CD4-positive, alpha-beta T cell treated with Interleukin-17A for 4 hours (primary cell): ENCODE measurements at places on chromosomes 4 and X.
A peak's percentile ranks its signal among the peaks of the same experiment; 100 is the strongest.

GRCh38 chrX:56800801-56801200 is 71.8 kb downstream of the NBDY start:
- DNase-seq = peak; percentile 71

DNA sequence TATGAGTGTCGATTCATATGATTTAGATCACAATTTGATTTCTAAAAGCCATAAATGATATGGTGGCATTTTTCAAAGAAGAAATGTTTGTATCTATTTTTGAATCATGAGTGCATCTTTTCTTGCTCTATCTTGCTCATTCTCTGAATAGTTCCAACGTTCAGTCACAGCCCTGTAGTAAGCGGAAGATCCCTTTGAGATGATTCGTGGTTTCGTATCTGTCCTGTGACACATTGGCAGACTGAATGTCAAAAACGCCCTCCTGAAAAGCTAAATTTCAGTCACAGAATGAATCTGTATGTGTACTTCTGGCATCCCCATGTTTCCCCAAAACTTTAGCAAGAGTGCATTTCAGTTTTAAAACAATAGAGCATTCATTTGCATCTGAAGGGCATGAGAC is 1066.9 kb upstream of the TENM3 start:
- DNase-seq = no peak

DNA sequence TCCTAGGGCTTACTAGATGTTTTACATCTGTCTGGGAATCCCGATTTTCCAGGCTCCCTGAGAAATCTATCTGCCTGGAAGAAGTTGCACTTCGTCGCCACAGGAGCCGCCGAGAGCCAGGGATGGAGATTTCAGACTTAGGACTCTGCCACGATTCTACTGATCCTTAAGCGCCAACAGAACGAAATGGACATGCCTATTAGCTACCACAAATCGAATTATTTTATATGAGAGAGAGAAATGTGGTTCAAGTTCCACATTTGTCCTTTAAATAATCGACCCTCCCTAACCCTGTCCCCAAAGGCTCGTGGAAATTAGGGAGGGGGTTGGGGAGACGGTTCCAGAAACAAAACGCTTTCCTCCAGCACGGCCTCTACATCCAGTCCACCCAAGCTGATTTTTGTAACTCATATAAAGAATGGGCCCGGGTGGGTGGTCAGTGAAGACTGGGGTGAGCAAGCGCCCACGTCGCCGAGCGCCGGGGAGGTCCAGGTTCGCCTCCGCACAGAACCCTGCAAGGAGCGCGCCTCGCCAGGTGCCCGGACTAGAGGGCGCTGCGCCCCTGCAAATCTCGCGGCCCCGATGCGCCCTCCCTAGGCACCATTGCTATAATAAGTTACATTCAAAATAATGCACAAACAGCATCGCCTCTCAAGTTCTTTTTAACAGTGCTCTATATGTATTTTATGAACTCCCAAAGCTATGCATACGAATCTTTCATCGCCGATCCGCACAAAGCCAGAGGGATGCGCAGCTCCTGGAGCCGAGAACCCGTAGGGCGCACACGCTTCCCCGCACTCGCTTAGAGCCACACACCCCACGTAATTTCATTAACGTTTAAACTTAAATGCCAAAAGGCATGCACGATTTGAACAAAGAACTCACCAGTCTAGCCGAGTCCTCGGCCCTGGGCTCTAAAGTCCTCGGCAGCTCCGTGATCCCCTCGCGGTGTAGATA is 2.1 kb upstream of the FAT1 start:
- DNase-seq = no peak

GRCh38 chrX:46179748-46180147 is 365.5 kb downstream of the ZNF674 start:
- DNase-seq = no peak

GRCh38 chr4:47837094-47837907 is 566 bp downstream of the CORIN start:
- peak; percentile 64 for DNase-seq

- no peak for DNase-seq
These were observed 3.4 kb upstream of the RRAGB start for GRCh38 chrX:55714161-55714560.

- no peak for DNase-seq
These were observed 79.0 kb downstream of the PDGFRA start for GRCh38 chr4:54308110-54308509.

GRCh38 chrX:112798736-112799135 is 41.9 kb downstream of the AMOT start:
- DNase-seq = no peak

- no peak for DNase-seq
These were observed 419.7 kb downstream of the MID1IP1 start for GRCh38 chrX:39220952-39221351.

GRCh38 chrX:67779099-67779498 is 235.3 kb downstream of the AR start:
- no peak for DNase-seq

- DNase-seq = no peak
These were observed 2371.5 kb upstream of the TENM3 start for GRCh38 chr4:179871726-179872125.

GRCh38 chr4:16686195-16686594 is 212.2 kb downstream of the LDB2 start:
- DNase-seq = no peak
